Cardiac atrium fibroblast (primary cell): ENCODE measurements at places on chromosomes 6 and 20. TPM values are rescaled to one million over a fixed set of nuclear protein-coding genes. Genes with fewer than 3 reads are reported as not detected.

The SIRPB1 gene
- 2.2 and 3.6 TPM in 2 replicates for total RNA-seq

The GCNT2 gene
- total RNA-seq: 0.16 TPM in 1 of 2 replicates, not detected in the other

The CGA gene
- not detected in 2 replicates for total RNA-seq

The COL12A1 gene
- total RNA-seq: 179 and 194 TPM in 2 replicates

The ADTRP gene
- 3.1 TPM in 1 of 2 replicates, not detected in the other for total RNA-seq

The VGLL2 gene
- not detected in 2 replicates for total RNA-seq

The C4B gene
- total RNA-seq: 6.0 TPM in 2 replicates

The HAO1 gene
- not detected in 2 replicates for total RNA-seq

The PRDM13 gene
- not detected in 2 replicates for total RNA-seq

The SPATA25 gene
- not detected in 2 replicates for total RNA-seq

The GSTA2 gene
- not detected in 2 replicates for total RNA-seq

The NKX2-2 gene
- not detected in 2 replicates for total RNA-seq

The VSTM2L gene
- 1.8 and 3.2 TPM in 2 replicates for total RNA-seq

The BCAS1 gene
- total RNA-seq: not detected in 2 replicates

The ABHD12 gene
- total RNA-seq: 28.2 and 49.6 TPM in 2 replicates

The CYP21A2 gene
- 0.49 TPM in 1 of 2 replicates, not detected in the other for total RNA-seq

The SLC22A2 gene
- not detected in 2 replicates for total RNA-seq

The CENPQ gene
- total RNA-seq: 2.8 and 5.6 TPM in 2 replicates

The TRIM40 gene
- total RNA-seq: not detected in 2 replicates

The HLA-DPB1 gene
- total RNA-seq: 12.1 and 27.1 TPM in 2 replicates

The RUNX2 gene
- total RNA-seq: 0.49 and 0.72 TPM in 2 replicates

The SAMD5 gene
- 0.18 and 1.1 TPM in 2 replicates for total RNA-seq

The TSPO2 gene
- not detected in 2 replicates for total RNA-seq

The BPIFB2 gene
- total RNA-seq: not detected in 2 replicates

The IRF4 gene
- 0.16 TPM in 1 of 2 replicates, not detected in the other for total RNA-seq

The KIFC1 gene
- total RNA-seq: 6.0 and 6.8 TPM in 2 replicates

The COL9A3 gene
- total RNA-seq: 19.7 and 22.5 TPM in 2 replicates

The DEFB132 gene
- not detected in 2 replicates for total RNA-seq

The XKR7 gene
- not detected in 2 replicates for total RNA-seq

The C2 gene
- 0.97 and 2.2 TPM in 2 replicates for total RNA-seq

The PPIL6 gene
- 0.36 and 3.1 TPM in 2 replicates for total RNA-seq
